ENCODE measurements at places on chromosomes 2 and 18.
A peak's percentile ranks its signal among the peaks of the same experiment; 100 is the strongest.

DNA sequence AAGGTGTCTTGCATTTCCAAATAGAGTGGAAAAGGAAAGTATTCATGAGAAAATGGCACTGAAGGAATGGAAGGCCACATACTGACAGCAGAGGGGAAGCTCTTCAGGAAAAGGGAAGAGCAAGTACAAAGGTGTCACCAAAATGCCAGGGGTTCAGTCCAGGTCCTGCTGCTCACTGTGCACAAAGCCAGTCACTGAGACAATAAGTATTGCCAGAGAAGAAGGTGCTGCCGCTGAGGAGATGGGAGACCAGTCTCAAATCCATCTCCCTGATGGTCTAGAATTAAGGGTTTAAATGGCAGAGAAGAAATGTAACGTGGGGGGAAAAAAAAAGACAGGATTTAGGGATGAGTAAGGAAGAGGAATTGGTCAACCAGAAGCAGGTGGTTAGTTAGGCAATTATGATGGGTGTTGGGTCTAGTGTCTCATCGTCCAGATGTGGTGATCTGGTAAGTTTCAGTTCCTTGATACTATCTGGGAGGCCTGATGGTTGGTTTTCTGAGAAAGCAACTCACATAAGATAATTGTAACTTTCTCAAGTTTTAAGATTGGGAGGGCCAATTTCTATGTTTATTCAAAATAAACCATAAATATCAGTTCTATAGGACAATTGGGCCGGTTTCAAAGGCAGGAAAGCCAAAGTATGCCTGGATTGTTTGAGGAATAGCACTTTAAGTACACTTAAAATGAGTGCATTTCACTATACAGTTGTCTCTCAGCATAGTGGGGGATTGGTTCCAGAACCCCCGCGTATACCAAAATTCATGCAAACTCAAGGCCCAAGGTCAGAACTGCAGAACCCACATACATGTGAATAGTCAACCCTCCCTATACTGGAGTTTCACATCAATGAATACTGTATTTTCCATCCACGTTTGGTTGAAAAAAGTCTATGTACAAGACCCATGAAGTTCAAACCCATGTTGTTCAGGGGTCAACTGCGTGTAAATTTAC, 109.1 kb upstream of the DNAJC10 start:
- DNase-seq, result no peak

- DNase-seq, result no peak
Observed at GRCh38 chr18:39271654-39272053, 1706.1 kb upstream of the CELF4 start.

- no peak for DNase-seq
Observed at GRCh38 chr2:99634234-99634633, 144.4 kb upstream of the REV1 start.

GRCh38 chr2:172701250-172701649, 34.4 kb upstream of the RAPGEF4 start:
- peak; percentile 75 for DNase-seq

DNA sequence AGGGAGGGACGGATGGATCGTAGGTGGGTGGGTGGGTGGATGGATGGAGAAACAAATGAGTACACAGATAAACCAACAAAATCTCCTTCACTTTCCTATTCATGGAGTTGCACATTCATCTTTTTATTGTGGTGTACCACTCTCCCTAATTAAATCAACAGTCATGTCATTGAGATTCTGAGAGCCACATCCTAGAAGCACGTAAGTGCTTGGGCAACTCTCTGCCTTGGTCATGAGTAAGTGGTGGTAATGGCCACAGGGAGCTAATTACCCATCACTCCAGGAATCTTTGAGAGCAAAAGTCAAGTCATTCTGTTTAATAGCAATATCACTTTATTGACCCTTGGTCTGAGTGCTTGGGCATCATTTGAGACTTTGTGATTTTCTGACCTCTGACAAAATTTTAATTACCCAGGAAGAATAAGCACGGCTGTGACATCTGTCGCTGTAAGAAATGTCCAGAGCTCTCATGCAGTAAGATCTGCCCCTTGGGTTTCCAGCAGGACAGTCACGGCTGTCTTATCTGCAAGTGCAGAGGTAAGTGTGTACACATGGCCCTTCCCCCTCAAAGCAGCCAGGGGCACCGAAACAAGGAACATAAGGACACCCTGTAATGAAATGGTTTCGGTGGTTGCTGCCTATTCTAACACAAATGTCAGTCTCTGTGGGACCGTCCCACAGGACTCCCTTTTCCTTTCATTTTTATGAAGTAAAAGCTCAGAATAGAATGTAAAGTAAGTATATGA, 85.9 kb downstream of the FEZ2 start:
- no peak for DNase-seq

DNA sequence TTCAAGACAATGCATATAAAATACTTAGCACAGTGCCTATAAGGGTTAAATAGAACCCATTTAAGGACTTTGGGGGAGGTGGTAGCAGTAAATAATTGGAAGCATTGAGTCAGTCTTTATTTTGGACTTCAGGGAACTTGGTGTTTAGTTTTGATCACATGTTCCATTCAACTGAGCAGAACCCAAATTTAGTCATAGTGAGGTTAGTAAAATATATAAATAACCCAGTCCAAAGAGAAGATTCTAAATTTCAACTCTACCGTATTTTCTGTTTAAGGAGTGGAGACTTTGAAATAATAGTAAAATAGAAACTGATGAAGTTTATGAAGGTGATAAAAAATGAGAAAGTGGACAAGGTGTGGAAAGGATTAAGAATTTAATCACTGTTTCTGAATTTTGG, 19.7 kb downstream of the TWSG1 start:
- DNase-seq, result no peak

DNA sequence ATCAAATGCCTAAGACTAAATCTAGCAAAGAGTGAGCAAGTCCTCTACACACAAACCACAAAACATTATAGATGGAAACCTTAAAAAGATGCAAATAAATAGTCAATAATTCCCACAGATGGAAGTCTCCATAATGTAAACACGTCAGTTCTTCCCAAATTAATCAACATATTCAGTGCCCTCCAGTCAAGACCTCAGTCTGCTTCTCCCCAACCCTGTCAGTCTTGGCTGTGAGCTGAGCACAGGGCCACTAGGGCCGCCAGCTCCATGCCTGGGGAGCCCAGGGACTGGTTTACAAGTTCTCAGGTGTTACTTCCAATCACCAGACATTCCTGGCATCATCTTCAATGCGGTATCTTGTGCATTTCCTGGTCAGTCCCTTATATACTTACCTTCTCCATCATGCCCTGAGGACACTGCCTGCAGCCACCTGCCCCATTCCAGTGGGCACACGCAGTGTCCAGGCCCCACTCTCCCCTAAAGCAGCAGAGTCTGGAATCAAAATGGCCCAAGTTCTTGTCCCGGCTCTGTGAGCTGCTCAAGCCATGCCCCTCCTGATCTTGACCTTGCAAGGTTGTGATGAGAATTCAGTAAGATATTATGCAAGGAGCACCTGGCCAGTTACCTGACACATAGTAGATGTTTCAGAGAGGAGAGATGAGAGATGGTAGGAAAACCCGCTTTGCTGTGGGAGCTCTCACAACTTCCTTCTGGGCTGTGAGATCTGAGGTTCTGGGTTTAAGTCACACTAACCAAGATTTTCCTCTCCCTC, 207.9 kb upstream of the RAB6C start:
- no peak for DNase-seq
